ENCODE measurements at places on chromosomes 4 and X.

DNA sequence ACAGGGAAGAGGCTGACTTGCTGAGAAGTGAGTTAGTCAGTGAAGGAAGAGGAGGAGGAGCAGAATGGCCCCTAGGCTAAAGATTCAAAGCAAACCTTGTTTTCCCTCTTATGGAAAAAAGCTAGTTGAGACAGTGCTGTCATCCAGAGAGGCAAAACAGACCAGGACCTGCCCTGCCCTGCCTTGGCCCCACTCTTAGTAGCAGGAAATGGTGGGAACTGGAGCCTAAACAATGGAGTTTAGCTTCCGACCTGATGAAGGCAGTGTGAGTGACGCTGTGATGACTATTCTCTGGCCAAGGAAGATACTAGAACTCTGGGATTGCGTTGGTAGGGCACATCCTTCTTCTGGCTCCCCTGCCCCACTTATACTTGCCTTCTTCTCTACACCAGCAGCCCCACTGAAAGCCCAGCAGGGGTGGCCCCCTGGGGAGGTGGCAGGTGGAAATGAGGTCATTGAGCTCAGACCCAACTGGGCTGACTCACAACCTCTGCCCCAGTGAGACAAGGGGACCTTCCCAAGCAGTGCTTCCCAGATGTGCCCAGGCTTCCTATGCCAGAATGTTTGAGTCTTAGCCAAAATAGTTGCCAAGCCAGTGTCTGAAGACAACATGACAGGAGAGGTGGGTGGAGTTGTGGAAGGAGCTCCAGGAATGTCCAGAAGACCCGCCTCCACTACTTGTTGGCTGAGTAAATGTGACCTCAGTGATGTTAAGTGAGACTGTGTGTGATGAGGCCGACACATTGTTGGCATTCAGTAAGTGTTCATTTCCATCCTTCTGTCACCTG, 38.8 kb downstream of the MSN start:
- no peak for DNase-seq

DNA sequence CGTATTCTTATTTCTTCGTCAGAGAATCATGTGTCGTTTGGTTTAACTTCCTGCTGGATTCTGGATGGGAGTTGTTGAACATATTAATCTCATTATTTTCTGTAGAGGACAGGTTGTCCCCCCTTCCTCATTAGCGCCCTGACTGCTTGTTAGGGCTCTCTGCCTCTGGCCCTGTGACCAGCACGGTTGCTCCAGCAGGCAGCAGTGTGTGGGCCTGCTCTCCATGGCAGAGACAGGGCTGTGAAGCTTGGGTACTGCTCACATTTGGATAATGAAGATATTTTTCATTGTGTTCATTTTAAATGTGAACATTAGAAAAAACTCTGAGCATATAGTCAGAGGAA, 102.7 kb downstream of the KLHL8 start:
- DNase-seq, result no peak

DNA sequence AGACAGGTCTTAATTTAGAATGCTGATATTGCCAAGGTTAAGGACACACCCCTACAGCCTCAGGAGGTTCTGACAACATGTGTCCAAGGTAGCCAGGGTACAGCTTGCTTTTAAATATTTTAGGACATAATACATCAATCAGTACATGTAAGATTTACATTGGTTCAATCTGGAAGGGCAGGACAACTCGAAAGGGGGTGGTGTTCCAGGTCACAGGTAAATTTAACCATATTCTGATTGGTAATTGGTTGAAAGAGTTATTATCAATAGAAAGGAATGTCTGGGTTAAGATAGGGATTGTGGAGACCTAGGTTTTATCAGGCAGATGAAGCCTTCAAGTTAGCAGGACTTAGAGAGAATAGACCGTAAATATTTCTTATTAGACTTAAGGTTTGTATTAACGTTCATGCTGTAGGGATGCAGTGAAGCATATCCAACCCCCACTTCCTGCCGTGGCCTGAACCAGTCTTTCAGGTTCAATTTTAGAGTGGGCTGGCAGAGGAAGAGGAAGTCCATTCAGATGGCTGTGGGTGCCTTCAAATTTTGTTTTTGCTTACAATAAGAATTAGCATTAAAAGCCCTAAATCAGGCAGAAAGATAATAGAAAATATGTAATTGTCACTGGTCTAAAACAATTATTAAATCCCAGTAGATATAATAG, 136.5 kb upstream of the GALNTL6 start:
- DNase-seq, result no peak

DNA sequence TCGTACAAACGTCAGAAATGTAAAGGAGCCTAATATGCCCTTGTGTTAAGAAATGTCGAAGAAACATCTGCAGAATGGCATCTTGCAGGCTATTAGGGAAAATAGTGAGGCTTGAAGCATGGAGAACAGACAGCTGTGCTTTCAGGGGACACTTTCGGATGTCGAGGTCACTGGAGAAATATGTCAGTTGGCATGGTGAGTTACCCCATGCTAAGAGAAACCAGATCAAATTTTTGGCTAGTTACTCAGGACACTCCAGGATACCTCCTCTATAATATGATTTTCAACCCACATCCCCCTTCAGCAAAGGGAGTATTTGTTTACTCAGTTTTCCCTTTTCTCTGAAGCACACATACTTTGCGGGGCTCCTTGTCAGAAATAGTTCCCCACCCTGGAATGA, 171.4 kb downstream of the GPC3 start:
- no peak for DNase-seq

- DNase-seq, result no peak
These were observed 104.8 kb upstream of the MSX1 start for GRCh38 chr4:4754641-4755040.

GRCh38 chrX:153880440-153880815, 5.5 kb downstream of the L1CAM start:
- no peak for DNase-seq

DNA sequence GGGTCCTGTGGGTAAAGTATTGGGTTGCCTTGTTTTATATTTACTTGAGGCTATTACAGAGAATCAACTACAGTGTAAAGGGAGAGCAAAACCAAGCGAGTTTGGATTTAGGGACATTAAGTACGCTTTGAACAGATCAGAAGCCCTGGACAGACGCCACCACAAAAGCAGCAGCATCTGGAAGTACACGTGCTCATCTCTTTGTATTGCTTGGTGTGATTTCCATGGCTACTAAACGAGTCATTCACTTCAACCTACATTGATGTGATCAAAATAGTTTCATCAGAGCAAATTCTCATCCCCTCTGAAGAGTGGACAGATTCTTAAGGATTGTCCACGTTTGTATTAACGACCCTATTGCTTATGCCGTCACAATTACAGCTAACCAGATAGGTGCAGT, 85.1 kb downstream of the SORBS2 start:
- DNase-seq, result no peak

- no peak for DNase-seq
These were observed 16.8 kb downstream of the MEPE start for GRCh38 chr4:87849612-87850011.

GRCh38 chr4:14234307-14234706, 606.8 kb upstream of the BOD1L1 start:
- no peak for DNase-seq

GRCh38 chrX:8668813-8669212, 63.1 kb downstream of the ANOS1 start:
- DNase-seq, result no peak

GRCh38 chr4:126753592-126753991, 879.2 kb upstream of the INTU start:
- DNase-seq, result no peak

- DNase-seq, result no peak
These were observed 7.0 kb downstream of the AFF2 start for GRCh38 chrX:148507418-148507817.

DNA sequence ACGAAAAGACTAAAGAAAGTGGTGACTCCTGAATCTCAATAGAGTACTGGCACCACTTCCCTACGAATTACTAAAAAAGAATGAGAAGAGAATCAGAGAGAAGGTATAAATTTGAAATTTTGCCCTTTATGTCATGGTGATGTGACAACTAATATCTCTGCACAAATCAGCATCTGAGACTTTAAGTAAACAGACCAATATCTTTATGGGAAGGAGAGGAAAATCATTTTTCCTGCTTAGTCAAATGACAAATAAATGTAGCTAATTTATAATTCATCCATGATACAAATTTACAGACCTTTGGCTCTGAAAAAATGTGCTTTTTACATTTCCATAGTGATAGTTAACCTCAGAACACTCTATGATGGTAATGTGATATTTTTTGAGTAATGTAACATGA, 424.8 kb upstream of the EPHA5 start:
- DNase-seq, result no peak

GRCh38 chr4:6753891-6754290, 28.6 kb upstream of the KIAA0232 start:
- no peak for DNase-seq

DNA sequence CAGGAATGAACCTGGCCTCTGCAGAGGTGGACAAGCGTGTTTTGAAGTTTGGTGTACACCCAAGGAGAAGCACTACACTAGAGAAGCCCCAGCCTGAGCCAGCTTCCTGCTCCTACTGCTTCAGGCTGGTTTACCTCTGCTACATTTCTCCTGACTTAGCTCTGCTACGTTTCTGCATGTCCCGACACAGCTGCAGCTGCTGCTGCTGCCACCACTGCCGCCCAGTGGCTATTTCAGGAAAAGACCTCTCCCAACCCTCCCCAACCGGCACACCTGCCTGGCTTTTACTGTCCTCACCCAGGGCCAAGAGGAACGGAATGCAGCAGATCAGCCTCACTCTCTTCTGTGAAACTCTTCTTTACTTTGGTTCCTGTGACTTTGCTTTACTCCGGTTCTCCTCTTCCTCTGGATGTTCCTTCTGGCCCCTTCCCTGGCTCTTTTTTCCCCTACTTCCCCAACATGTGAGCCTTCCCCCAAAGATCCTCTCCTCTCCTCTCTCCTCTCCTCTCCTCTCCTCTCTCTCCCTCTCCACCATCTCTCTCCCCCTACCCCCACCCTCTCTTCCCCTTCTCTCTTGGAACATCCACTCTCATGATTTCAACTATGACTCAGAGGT, 3.1 kb upstream of the P2RY4 start:
- peak; percentile 27 for DNase-seq

- no peak for DNase-seq
These were observed 790 bp downstream of the CLGN start for GRCh38 chr4:140426610-140427105.

DNA sequence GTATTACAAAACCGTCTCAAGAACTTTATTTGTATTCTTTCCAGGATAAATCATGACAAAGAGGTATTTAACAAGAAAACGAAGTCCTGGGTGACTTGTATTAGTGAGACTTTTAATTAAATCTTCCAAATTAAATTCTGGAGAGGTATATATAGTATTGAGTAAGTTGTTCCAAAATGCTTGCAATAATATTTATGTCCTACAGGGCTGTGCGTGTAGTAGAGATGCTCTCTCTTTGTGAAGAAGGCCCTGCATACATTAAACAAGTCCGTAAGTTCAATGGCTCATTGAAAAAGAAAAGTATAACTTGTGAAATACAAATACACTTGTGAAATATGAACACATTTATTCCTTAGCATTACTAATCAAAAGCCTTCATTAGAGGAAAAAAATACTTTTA, 211.4 kb downstream of the ARHGAP24 start:
- no peak for DNase-seq

DNA sequence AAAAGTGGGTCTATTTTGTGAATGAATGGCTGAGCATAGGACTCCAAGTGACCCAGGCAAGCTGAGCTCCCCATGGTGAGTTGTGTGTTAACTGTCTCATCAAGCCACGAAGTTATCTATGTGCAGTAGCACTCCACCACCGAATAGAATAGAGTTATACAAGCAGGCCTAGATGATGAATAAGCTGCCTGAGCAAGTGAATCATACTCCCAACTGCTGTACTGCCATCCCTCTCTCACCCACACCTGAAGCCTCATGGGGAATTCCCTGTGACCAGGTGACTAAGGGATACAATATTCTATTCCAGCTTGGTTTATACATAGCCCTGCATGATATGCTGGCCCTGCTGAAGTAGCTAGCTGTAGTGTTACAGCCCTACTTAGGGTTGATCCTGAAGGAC, 38.7 kb downstream of the KDM5C start:
- no peak for DNase-seq

DNA sequence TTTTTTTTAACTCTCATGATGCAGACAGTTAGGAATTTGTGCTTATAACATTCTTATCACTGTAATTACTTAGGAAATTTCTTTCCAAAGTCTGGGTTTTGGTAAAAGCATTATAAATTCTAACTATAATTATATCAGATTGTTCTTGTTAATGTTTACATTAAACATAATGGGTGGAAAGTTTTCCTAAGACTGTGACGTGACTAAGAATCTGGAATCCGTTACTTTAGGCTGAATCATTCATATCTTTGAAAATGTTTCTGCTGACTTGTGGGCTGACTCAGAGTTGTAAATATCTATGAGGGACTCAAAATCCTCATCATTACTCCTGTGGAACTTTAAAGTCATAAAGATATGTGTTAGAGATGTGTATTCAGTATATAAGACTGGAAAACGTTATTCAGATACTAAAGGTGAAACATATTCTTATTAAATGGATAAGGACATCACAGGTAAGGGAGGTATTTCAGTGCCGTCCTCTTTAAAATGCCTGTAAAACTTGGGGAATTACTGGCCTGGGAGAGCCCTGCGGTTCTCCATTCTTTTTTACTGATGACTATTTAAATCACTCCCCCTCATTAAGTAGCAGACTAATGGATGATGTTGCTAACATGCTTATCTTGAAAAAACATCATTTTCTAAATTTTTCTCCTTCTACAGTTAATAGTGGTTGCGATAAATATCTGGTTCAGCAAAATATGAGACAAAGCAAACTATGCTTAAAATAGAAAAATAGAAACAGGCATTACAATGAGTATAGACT, 159.0 kb downstream of the DCLK2 start:
- no peak for DNase-seq

GRCh38 chrX:40513012-40513411, 67.8 kb upstream of the ATP6AP2 start:
- no peak for DNase-seq

- no peak for DNase-seq
These were observed 1317.0 kb downstream of the STIM2 start for GRCh38 chr4:28177641-28178040.

- no peak for DNase-seq
These were observed 53.5 kb downstream of the PLAC1 start for GRCh38 chrX:134604701-134605311.

GRCh38 chrX:37509349-37509748, 62.1 kb upstream of the LANCL3 start:
- DNase-seq, result no peak

DNA sequence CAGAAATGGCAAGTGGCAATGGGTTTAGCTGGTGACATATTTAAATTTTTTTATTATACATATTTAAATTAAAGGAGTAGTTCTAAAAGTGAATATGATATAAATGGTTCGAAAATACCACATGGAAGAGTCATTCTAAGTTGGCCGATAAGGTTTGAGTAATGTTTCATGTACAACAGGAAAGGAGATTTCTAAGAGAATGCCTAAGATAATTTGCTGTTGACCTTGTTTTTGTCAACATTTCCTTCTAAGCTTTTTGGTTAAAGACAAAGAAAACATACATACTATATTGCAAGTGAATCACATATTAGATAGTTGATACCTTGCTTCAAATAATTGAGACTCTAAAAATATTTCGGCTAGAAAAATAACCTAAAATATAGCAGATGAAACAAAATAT, 526.6 kb upstream of the SLIT2 start:
- no peak for DNase-seq

- no peak for DNase-seq
These were observed 25.8 kb upstream of the ARHGEF38 start for GRCh38 chr4:105526656-105527055.

- no peak for DNase-seq
These were observed 143.9 kb downstream of the PTCHD1 start for GRCh38 chrX:23478561-23478960.
